ENCODE measurements at places on chromosomes 12 and 14. TPM values are rescaled to one million over a fixed set of nuclear protein-coding genes. Genes with fewer than 3 reads are reported as not detected.

DNA sequence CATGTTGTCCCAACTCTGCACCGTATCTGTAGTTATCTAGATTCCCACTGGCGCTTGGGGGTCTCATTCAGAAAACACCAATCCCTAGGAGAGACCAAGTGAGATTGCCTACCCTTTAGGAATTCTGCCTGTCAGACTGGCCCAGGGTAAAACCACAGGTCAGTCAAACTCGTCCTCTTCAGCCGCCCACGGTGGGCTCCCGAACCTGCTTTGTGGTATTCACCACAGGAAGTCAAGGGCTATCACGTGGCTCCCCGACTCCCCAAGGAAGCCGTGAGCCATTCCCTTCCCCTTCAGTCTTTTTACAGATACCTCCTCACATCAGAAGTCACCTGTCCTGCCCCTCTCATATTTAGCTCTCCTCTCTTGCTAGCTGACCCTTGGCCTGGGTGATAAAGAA, 159.9 kb downstream of the EGLN3 start:
- H3K4me3 ChIP-seq = no peak overlapping the region
- H3K36me3 ChIP-seq = no peaks in the 10 kb centered on the region
- H3K27me3 ChIP-seq = peaks cover 28% of the 10 kb centered on the region

DNA sequence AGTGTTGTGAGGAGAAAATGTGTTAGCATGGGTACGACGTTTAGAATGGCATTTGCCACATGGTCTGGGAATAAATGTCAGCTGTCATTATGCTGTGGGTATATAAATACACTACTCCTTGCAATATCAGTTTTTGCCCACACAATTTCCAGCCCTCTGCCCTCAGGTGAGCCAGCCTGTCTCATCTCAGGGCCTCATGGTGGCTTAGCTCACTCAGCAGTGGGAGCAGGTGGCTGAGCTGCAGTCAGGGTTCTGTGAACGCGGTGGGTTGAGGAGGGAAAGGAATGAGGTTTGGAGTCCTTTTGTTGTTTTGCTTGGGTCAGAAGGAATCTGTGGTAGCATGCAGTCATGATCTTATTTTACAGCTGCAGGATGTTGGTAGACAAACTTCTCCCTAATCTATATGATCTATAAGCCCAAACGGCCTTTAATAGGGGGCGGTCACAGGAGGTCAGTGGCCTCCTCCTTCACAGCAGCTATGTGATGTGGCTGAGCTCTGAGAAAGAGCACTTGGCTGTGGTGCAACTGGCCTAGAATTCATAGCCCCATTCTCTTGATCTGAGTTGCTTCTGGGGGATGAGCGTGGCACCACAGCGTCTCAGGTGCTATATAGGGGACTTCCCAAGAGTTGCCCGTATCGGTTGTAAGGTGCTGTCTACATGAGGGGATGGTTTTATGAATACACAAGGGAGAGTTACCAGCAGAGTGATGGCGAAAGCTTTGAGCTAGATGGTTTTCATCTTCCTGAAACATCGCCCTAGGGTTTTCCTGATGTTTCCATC, 27.8 kb upstream of the KCNA5 start:
- no peaks in the 10 kb centered on the region for H3K36me3 ChIP-seq
- no peaks in the 10 kb centered on the region for H3K4me1 ChIP-seq
- no peak overlapping the region for H3K4me3 ChIP-seq
- peaks cover 9% of the 10 kb centered on the region for H3K27me3 ChIP-seq
- no peak for DNase-seq

- H3K4me3 ChIP-seq = no peak overlapping the region
- H3K27me3 ChIP-seq = peaks cover 2% of the 10 kb centered on the region
- no peak for DNase-seq
- H3K36me3 ChIP-seq = peaks cover 2% of the 10 kb centered on the region
- H3K4me1 ChIP-seq = no peaks in the 10 kb centered on the region
These were observed 58.5 kb downstream of the GPR135 start for GRCh38 chr14:59406454-59407245.

DNA sequence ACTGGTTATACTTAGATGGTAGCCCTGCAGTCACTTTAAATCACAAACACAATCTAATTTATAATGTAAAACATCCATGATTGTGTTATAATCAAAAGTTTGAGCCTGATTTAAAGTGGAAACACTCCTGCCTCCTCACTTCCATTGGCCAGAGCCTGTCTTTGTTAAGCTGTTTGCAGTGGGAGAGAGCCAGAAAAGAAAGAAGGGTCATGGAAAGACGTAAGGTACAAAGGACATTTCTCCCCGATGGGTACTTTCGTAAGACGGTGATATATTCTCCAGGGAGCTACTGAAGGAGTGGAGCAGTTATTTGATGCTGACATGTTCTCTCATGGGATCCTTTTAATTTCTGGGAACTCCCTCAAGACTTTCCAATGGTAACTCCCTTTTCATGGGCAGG, 164.0 kb downstream of the METTL25 start:
- no peaks in the 10 kb centered on the region for H3K36me3 ChIP-seq
- no peaks in the 10 kb centered on the region for H3K4me1 ChIP-seq
- no peak overlapping the region for H3K4me3 ChIP-seq
- H3K27ac ChIP-seq = no peak overlapping the region
- DNase-seq = no peak

Gene TAS2R30
- 4.5 TPM for total RNA-seq

DNA sequence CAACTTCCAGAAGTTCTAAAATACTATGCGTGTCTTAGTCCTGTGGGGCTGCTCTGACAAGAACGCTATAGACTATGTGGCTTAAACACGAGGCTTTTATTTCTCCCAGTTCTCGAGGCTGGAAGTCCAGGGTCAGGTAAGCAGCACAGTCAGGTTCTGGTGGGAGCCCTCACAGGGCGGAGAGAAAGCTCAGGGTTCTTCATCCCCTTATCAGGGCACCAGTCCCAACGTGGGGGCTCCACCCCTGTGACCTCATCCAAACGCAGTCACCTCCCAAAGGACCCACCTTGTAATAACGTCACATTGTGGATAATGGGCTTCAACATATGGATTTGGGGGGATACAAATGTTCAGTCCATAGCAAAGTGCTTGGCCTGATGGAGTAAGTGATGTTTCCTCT, 37.1 kb upstream of the TC2N start:
- no peak overlapping the region for H3K27ac ChIP-seq
- H3K36me3 ChIP-seq = no peaks in the 10 kb centered on the region
- peaks cover 8% of the 10 kb centered on the region for H3K27me3 ChIP-seq
- no peak for DNase-seq
- H3K4me1 ChIP-seq = peaks cover 5% of the 10 kb centered on the region

GRCh38 chr12:80404629-80405028, 39.4 kb upstream of the PTPRQ start:
- no peaks in the 10 kb centered on the region for H3K36me3 ChIP-seq
- no peak overlapping the region for H3K27ac ChIP-seq
- no peak for DNase-seq
- H3K4me3 ChIP-seq = no peak overlapping the region

DNA sequence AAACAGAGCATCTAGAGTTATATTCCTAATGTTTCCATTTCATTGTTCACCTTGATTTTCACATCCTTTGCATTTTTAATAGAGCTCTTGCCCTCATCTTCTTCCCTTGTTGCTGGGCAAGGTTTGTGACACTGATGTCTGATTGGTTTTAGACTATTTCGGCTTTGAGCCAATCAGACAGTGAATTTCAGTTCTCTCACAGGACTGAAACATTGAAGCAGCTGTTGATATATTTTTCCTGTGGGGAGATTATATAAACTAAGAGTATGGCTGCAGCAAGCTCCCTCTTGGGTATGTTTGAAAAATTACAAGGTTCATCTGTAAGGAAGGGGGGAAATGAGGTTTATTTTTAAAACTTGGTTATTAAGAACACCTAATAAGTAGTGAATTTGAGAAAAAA, 51.2 kb downstream of the ATF7IP start:
- peaks cover 24% of the 10 kb centered on the region for H3K36me3 ChIP-seq
- H3K4me3 ChIP-seq = peak overlapping the region; percentile 45
- DNase-seq = peak; percentile 24
- peaks cover 56% of the 10 kb centered on the region for H3K4me1 ChIP-seq

- DNase-seq = no peak
- H3K4me3 ChIP-seq = no peak overlapping the region
- H3K27ac ChIP-seq = no peak overlapping the region
- peaks cover 21% of the 10 kb centered on the region for H3K36me3 ChIP-seq
These were observed 21.2 kb downstream of the DGLUCY start for GRCh38 chr14:91135039-91135438.

Gene GLIPR1L1
- total RNA-seq = not detected

Gene AGAP2
- 33.4 TPM for total RNA-seq

DNA sequence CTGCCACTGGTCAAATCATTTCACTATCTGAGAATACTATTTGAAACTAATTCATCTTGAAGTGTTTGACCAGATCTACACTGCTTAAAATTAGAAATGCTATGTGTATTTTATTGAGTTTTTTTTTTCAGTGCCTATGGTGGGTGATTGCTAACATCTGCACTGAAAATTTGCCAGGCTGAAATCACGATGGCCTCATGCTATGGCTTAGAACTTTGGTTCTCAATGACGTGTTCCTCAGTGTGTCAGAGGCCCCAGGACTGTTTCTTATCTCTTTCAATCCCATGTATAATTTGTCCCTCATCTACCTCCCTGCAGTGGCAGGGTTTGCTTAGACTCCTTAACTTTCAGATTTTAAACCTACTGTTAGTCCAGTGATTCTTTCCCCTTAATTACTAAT, 36.2 kb upstream of the NKX2-8 start:
- peaks cover 3% of the 10 kb centered on the region for H3K27me3 ChIP-seq
- DNase-seq = no peak
- H3K4me3 ChIP-seq = no peak overlapping the region
- no peaks in the 10 kb centered on the region for H3K36me3 ChIP-seq

GRCh38 chr12:110846615-110847566, at the start of gene CCDC63:
CCDC63 (plus strand) TSS chr12:110846987; CDS start chr12:110852955, 5,968 bp downstream.
- H3K27ac ChIP-seq = no peak within 1 kb of the TSS
- peaks cover 34% of the 10 kb centered on the region for H3K27me3 ChIP-seq
- no peak for DNase-seq
- peaks cover 5% of the 10 kb centered on the region for H3K4me1 ChIP-seq
- no peaks in the 10 kb centered on the region for H3K36me3 ChIP-seq

Gene OLR1
- total RNA-seq = not detected

GRCh38 chr12:3061059-3061458, 16.1 kb upstream of the TSPAN9 start:
- peaks cover 7% of the 10 kb centered on the region for H3K27me3 ChIP-seq
- H3K27ac ChIP-seq = no peak overlapping the region
- H3K4me3 ChIP-seq = no peak overlapping the region
- H3K36me3 ChIP-seq = no peaks in the 10 kb centered on the region
- H3K4me1 ChIP-seq = no peaks in the 10 kb centered on the region
- DNase-seq = no peak

- no peaks in the 10 kb centered on the region for H3K36me3 ChIP-seq
- H3K4me3 ChIP-seq = no peak overlapping the region
- no peaks in the 10 kb centered on the region for H3K4me1 ChIP-seq
- H3K27ac ChIP-seq = no peak overlapping the region
These were observed 129.9 kb downstream of the NPAS3 start for GRCh38 chr14:33068626-33069025.

Gene CRACR2A
- total RNA-seq = 28.0 TPM

DNA sequence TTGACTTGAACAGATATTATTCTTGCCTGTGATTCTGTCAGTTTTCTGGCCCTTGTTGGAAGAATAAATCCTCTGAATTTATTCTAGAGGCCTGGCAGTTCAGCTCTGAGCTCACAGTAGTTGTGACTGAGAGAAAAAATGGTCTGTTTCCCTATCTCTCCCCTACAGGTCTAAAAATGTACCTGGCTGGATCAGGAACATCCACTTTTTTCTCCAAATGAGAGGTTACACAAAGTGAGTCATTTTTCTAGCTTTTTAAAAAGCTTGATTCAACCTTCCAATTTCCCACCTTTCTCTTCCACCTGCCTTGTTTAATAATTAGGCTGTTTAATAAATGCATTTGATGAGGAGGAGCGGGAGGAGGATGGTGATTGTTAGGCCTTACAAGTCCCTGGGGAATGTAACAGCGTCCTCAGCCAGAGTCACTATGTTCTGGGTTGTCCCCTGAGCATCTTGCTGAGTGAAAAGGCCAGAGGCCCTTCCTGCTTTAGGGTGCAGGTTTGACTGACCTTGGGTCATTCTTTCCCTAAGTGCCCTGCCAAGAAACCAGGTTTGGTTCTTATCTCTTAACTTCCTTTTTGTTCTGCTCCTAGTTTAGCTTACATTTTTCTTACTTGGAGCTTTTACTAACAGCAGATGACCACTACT, 91.7 kb upstream of the FUT8 start:
- no peak for DNase-seq
- H3K4me3 ChIP-seq = peak overlapping the region; percentile 32
- H3K36me3 ChIP-seq = peaks cover 7% of the 10 kb centered on the region
- peaks cover 56% of the 10 kb centered on the region for H3K4me1 ChIP-seq
- peak overlapping the region; percentile 84 for H3K27ac ChIP-seq

- DNase-seq = peak; percentile 78
- H3K27me3 ChIP-seq = no peaks in the 10 kb centered on the region
- H3K36me3 ChIP-seq = peaks cover 13% of the 10 kb centered on the region
- H3K27ac ChIP-seq = peak overlapping the region; percentile 94
- peak overlapping the region; percentile 63 for H3K4me3 ChIP-seq
- H3K4me1 ChIP-seq = peaks cover 88% of the 10 kb centered on the region
These were observed 120.1 kb upstream of the CCND2 start for GRCh38 chr12:4153343-4153892.

Gene DIO3
- total RNA-seq = not detected

DNA sequence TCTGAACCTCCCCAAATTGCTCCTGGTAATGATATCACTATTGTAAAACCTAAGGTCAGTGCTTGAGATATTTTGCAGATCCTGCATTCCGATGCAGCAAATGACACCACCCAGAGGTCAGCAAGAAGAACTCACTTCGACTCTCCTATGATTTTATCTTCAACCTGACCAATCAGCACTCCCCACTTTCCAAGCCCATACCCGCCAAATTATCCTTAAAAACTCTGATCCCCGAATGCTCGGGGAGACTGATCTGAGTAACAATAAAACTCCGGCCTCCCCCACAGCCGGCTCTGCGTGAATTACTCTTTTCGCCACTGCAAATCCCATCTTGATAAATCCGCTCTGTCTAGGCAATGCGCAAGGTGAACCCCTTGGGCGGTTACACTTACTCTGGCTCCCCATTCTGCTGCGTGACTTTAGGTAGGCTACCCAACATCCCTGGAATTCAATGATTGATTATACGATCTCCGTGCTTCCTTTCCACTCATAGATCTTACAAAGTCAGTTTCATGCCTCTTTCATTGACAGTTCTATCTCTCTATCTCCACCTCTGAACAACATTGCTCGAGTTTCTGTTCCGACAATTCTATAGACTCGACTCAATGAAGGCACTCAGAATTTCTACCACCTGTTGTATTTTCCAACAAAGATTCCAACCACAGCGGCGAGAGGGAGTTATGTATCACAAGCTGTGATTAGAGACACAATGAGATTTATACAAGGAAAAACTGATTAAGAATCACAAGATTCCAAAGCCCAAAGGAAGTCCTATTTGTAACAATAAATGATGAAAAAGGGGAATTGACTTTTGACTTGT, 939 bp downstream of the NPC2 start:
- DNase-seq = no peak
- H3K36me3 ChIP-seq = no peaks in the 10 kb centered on the region

Gene ABHD12B
- not detected for total RNA-seq

DNA sequence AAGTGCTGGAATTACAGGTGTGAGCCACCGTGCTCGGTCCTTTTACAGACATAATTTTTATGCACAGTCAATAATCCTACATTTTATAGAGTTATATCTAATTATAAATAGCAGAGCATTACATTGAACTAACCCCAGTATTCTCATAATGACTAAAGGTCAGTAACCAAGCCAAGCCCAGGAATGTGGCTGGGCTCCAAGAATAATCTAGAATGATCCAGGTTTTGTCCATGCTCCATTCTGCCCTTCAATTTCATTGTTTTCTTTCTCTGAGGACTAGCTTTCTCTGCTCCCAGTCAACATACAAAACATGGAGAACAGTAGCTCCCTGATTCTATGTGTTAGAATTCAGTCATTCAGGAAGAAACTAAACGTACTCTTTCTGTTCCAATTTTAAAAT, 92.1 kb upstream of the KRR1 start:
- peaks cover 24% of the 10 kb centered on the region for H3K27me3 ChIP-seq
- no peaks in the 10 kb centered on the region for H3K4me1 ChIP-seq
- no peaks in the 10 kb centered on the region for H3K36me3 ChIP-seq
- H3K4me3 ChIP-seq = no peak overlapping the region
- no peak for DNase-seq
- H3K27ac ChIP-seq = no peak overlapping the region
